A549 treated with Mapracorat at 1 μM for 4 hours (cell line): ENCODE measurements at places on chromosomes 5 and 9. TPM values are rescaled to one million over a fixed set of nuclear protein-coding genes. Genes with fewer than 3 reads are reported as not detected.

SUB1 gene
- total RNA-seq: 211 to 273 TPM (median 261 TPM) in 5 replicates

ENDOG gene
- 15.5 to 33.2 TPM (median 32.3 TPM) in 5 replicates for total RNA-seq

ADGRV1 gene
- 0.44 to 1.1 TPM (median 0.71 TPM) in 5 replicates for total RNA-seq

ANKRD34B gene
- 0.04 to 0.16 TPM (median 0.09 TPM) in 4 of 5 replicates, not detected in the other for total RNA-seq

FOXI1 gene
- total RNA-seq: not detected in 5 replicates

ARSK gene
- total RNA-seq: 5.9 to 9.5 TPM (median 8.0 TPM) in 5 replicates

ADAMTSL1 gene
- 0.07 to 0.13 TPM (median 0.09 TPM) in 3 of 5 replicates, not detected in the others for total RNA-seq

PHYHD1 gene
- total RNA-seq: 0.19 to 0.28 TPM (median 0.23 TPM) in 3 of 5 replicates, not detected in the others
